ENCODE measurements at places on chromosomes 2 and 18.

DNA sequence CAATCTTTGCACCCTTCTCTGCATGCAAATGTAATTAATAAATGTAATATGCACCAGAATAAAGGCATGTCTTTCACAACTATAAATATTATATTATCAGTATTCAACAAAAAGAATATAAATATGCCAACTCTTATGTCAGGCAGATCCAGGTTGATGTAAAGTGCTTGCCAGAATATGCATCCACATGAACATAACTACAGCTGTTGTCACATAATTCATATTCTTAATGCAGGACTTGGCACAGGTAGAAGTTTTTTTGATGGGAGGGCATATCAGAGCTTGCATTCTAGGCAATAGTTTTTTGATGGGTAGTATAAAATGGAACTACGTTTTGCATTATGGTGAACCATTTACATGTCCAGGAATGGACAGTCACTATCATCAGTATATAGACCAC, 544.3 kb downstream of the ZNF804A start:
- DNase-seq: no peak

DNA sequence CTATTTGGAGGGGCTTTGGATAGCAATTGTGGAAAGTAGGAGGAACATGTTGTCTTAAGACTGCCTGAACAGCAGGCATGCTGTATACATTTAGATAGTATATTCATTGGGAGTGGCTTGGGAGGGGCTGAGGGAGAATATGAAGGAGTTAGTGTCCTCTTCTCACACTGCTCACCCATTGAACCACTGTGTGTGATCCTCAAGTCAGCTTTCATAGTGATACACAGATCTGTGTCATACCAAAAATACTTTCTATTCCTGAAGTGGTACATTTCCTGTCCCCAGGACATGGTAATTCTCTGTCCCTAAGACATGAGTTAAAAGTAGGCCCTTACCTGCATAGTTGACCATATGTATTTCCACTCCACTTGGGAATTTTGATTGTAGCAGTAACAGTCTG, 9.6 kb downstream of the NEMP2 start:
- no peak for DNase-seq

GRCh38 chr2:19538411-19538963, 180.1 kb upstream of the OSR1 start:
- DNase-seq: peak; percentile 82

- DNase-seq: no peak
Measured at GRCh38 chr2:227132986-227133385, 31.0 kb downstream of the COL4A4 start.

DNA sequence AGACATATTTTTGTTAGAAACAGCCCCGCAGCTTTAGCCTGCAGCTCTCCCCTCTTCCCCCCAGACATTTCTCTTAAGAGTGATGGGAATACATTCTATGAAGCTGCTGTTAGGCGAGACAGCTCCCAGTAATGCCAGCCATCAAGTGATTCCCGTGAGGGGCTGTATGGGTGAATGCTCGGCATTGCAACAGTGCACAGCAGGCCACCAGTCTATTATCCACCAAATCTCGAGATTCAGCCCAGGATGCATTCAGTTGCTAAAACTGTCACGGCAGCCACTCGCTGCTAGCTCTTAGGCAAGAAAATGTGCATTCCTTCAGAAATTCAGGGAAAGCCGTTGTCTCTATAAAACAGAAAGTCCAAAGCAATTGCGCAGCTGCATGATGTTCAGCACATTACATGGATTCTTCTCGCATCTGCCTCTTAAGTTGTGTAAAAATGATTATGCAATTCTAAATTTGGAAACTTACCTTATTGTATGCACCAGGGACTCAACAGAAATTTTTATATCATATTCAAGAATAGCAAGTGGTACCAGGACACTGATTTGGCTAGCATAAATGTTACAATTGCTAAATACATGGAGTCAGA, 211.3 kb upstream of the ARL4C start:
- DNase-seq: no peak

DNA sequence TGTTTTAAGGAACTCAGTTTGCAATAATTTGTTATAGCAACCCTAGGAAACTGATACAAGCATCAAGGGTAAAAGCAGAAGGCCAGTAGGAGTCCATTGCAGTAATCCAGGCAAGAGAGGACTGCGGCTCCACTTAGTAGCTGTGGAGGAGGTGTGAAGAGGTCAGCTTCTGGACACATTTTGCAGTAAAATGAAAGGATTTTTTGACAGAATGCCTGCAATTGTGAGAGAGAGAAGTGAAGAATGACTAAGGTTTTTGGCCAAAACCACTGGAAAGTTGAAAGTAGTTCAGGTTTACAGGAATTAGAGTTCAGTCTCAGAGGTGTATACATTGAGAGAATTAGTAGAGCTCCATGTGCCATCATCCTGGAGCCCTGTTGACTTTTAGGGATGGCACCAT, 129.5 kb downstream of the RHBDD1 start:
- DNase-seq: peak; percentile 44

DNA sequence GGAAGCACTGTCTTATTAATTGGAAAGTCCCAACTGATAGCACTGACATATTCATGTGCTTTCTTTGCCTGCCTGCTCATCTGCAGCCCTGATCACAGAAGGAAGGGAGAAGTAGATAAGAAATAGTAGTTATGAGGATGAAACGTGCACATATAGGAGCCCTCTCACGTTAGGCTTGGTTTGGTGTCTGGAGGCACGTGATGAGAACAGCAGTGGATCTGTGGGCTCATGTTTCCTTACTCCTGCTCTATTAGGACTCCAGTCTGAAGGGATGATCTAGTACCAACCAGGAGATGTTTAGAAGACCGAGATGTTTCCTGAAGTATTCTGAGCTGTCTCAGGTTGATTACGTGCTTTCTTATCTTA, 84.9 kb downstream of the MAP4K4 start:
- no peak for DNase-seq

GRCh38 chr2:54206596-54206995, 49.4 kb downstream of the TSPYL6 start:
- DNase-seq: peak; percentile 41

GRCh38 chr2:109171444-109172334, 42.7 kb downstream of the SH3RF3 start:
- DNase-seq: peak; percentile 92

DNA sequence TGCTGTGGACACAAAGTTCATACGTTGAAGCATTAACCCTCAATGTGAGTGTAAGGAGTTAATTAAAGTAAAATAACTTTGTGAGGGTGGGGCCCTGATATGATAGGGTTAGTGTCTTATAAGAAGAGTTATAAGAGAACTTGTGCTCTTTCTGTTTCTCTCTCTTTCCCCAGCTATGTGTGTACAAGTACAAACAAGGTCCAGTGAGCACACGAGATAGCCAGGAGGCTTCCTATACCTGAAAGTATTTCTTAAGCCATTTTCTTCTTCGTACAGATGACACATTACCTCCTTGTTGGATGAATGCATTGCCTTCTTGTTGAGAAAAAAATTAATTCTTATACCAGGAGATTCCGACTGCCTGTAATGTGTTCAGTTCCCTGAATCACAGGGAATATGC, 301.2 kb downstream of the PARD3B start:
- DNase-seq: no peak

- peak; percentile 100 for DNase-seq
Measured at GRCh38 chr18:80034068-80034851, at the start of gene RBFA. Gene RBFA (plus strand): TSS chr18:80034434. CDS start chr18:80034496, 62 bp downstream.

- peak; percentile 48 for DNase-seq
Measured at GRCh38 chr2:18356676-18357075, 203.8 kb downstream of the RDH14 start.

DNA sequence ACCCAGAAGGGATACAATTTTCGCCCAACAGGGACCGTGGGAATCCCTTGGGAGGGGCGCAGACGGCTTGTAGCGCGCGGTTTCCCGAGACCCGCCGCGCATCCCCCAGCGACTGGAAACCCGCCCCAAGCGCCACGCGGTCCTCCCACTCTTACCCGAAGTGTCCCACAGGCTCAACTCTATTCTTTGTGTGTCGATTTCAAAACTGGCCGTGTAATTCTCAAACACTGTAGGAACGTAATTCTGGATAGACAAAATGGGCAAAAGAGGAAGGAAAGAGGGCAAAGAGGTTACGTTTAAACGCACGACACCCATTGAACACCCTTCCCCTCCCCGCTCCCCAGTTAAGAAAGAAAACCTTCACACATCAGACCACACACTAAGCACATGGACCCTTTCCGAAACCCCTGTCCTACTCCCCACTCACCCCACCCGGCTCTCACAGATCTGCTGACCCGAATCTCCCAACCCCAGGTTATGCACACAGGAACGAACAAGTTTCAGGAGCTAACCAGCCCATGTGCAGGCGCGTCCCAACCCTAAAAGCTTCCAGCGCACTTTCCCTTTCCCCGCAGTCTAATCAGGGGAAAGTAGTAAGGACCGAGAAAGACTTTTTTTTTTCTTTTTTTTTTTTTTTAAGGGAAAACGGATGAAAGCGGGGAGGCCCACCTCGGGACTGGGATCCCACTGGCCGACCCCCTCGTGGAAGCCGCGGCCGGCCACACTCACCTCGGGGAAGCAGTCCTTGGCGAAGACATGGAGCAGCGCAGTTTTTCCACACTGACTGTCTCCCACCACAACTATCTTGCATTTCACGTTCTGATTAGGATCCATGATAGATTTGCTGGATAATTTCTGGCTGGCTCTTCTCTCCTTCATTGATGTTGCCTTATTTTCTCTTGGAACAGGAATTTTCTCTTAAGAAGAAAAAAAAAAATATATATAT, 655 bp downstream of the RND3 start:
- peak; percentile 72 for DNase-seq

- DNase-seq: no peak
Measured at GRCh38 chr2:219084791-219085190, 24.1 kb upstream of the IHH start.

GRCh38 chr2:12415536-12415935, 301.2 kb upstream of the TRIB2 start:
- DNase-seq: no peak

DNA sequence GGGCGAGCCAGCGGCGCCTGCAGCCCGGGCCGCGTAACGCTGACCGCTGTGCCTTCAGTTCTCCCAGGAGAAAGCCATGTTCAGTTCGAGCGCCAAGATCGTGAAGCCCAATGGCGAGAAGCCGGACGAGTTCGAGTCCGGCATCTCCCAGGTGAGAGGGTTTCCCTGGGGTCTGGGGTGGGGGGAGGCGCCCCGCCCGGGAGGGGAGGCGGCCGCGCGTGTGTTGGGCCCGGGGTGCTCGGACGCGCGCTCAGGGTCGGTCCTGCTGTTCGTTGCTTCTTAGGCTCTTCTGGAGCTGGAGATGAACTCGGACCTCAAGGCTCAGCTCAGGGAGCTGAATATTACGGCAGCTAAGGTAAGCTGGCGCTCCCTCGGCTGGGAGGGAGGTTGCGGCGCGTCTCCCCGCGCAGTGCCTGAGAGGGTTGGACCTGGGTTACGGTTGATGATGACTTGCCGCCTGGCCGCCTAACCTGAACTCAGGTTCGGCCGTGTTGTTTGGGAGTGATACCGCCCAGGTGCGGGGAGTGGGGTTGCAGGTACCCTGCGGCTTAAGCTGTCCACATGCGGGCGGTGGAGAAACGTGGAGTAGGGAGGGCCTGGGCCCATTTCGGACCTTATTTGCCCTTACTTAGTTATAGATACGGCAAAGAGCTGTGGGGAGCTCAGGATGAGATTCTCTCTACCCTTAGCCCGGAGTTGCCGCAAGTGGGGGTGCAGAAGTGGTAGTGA, 638 bp downstream of the RPS7 start:
- peak; percentile 42 for DNase-seq

DNA sequence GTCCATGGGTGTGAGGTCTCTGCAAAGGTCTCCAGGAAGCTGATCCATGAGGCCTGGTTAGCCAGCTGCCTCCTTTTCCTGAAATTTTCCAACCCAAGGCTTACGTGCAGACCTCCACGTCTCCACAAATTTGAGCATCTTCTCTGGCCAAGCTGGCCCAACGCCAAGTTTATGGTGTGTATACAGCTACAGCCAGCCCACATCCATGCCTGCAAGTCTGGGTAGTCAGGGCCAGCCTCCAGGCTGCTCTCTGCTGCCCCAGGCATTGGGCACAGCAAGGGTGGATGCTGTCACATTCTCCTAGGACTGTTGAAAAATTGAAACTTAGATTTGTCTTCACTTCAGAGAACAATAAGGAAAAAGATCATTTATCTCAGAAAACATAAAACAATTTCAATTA, 525.5 kb upstream of the CHAC2 start:
- DNase-seq: no peak

DNA sequence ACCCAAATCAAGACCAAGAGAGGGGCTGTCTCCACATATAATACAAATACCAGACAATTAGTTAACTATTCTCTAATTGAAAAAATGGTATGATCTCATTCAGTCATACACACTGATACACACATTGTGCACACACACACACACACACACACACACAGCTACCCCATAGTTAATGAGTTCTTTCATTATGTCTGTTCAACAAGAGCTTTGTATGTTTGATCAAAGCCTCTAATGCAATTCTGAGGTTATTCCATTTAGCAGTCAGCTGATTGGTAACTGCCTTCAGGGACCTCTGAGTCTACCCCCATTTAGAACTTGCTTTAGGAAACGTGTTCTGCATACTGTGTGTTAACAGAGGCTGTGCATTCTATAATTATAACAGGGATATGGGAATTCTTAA, 741.4 kb upstream of the LRRTM4 start:
- no peak for DNase-seq

DNA sequence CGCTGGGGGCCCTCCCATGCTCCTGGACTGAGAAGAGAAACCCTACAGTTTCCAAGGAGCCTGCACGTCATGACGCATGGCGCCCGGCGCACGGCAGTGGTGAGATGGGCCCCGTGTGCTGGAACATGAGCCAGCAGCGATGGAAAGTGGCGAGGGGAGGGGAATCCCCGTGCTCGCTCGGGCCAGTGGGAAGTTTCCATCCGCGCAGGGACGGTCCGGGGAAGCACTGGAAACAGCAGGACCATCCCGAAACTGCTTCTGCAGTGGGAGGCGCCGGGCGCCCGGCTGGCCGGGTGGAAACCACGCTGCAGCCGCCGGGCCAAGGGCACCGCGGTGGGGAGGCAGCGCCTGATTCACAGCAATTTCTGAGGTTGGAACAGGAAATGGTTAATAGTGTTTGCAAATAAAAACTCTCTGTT, 4.9 kb upstream of the PDCD1 start:
- no peak for DNase-seq

DNA sequence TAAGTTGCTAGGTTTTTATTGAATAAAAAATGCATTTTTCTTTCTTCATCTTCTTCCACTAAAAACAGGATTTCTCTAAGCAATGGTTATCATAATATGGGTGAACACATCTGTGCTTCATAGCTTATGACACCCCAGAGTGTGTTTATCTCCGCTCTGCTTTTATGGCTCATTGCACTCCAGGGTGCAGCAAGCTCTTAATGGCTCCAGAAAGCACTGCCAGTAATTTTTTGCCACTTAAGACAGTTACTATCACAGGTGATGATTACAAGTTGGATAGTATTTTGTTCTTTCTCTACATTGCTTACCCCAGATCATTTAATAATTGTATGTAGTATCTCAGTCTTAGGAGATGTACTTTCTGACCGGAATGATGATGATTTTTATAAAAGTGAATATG, 239.3 kb upstream of the CDH20 start:
- no peak for DNase-seq

Measured in astrocyte of the hippocampus (primary cell).